ENCODE measurements at places on chromosomes 4 and X. TPM values are rescaled to one million over a fixed set of nuclear protein-coding genes. Genes with fewer than 3 reads are reported as not detected.

- H3K4me3 ChIP-seq = peak overlapping the region; percentile 73
- DNase-seq = no peak
- peaks cover 6% of the 10 kb centered on the region for H3K36me3 ChIP-seq
- peaks cover 22% of the 10 kb centered on the region for H3K4me1 ChIP-seq
Measured at GRCh38 chr4:6198278-6198677, 2.1 kb downstream of the JAKMIP1 start.

GRCh38 chr4:137545461-137545861 lies 13.2 kb upstream of the PCDH18 start:
- H3K4me1 ChIP-seq = peaks cover 1% of the 10 kb centered on the region
- H3K36me3 ChIP-seq = no peaks in the 10 kb centered on the region
- H3K27ac ChIP-seq = no peak overlapping the region
- no peaks in the 10 kb centered on the region for H3K27me3 ChIP-seq
- DNase-seq = no peak
- no peak overlapping the region for H3K4me3 ChIP-seq

DNA sequence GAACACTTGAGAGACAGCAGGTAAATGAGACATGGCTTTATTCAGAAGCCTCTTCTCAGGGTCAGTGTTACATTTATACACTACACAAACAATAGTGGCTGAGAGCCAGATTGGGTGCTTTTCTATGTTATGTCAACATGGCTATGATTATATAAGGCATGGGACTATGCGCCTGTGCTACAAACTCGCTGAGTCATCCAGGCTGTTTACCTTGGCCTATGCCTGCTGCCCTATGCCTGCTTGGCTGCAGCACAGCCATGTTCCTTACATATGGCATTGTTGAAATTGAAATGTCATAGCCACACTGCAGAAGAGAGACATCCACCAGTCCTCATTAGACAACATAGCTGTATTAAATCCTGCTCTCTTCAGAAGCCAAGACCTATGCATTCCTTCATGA lies 236.3 kb upstream of the NWD2 start:
- no peaks in the 10 kb centered on the region for H3K36me3 ChIP-seq
- H3K4me1 ChIP-seq = no peaks in the 10 kb centered on the region
- no peaks in the 10 kb centered on the region for H3K27me3 ChIP-seq
- no peak for DNase-seq
- H3K4me3 ChIP-seq = no peak overlapping the region

DNA sequence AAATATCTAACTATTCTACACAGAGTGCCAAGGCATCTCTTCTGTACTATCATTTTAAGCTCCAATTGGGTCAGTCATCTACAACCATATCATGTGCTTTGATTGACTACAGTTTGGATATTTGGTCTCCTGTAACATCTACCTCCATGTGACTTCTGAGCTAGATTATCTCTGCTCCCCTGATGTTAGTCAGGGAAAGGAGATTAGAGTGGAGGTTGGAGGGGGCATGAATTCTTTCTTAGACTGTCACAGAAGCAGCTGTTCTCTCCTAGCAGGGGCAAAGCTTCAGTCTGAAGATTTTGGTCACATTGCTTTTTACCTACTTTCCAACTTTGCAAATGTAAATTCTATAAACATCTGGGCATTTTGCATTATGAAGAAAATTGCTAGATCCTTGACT lies 62.6 kb upstream of the C4orf54 start:
- DNase-seq = no peak
- H3K4me3 ChIP-seq = no peak overlapping the region
- H3K27ac ChIP-seq = no peak overlapping the region
- H3K27me3 ChIP-seq = peaks cover 7% of the 10 kb centered on the region
- H3K4me1 ChIP-seq = no peaks in the 10 kb centered on the region

DNA sequence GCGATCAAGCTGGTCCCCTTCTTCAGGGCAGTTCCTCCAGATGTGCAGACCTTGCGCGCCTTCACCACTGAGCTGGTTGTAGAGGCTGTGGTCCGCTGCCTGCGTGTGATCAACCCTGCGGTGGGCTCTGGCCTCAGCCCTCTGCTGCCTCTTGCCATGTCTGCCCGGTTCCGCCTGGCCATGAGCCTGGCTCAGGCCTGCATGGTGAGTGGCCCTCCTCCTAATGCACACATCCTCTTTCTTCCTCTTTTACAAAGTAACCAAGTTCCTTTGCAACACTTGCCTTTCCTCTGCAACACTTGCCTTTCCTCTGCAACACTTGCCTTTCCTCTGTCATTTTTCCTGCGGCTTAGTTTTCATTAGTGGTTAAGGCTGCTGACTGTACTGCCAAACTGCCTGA lies 1.8 kb downstream of the CCDC22 start:
- peaks cover 15% of the 10 kb centered on the region for H3K4me1 ChIP-seq
- H3K36me3 ChIP-seq = no peaks in the 10 kb centered on the region
- no peaks in the 10 kb centered on the region for H3K27me3 ChIP-seq
- no peak for DNase-seq
- H3K27ac ChIP-seq = peak overlapping the region; percentile 82

GRCh38 chrX:39298821-39299220 lies 497.6 kb downstream of the MID1IP1 start:
- H3K4me3 ChIP-seq = no peak overlapping the region
- DNase-seq = no peak
- H3K27ac ChIP-seq = no peak overlapping the region
- no peaks in the 10 kb centered on the region for H3K4me1 ChIP-seq
- H3K36me3 ChIP-seq = peaks cover 5% of the 10 kb centered on the region

DNA sequence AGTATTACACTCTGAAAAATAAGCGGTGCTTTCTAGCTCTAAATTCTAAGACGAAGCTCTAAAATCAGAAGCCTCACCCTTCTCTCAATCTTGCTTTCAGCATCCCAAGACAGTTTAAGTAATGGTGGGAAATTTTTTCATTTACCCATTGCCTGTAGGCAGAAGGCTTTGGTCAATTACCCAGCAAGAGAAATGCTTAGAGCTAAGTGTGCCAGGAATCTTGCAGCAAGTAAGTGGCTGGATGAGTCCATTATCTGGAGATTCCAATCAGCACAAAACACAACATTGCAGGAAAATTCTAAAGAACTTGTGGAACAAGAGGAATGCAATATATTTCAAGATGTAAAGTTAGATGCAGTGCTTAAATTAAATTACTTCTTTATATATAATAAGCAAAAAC lies 28.4 kb downstream of the USP26 start:
- peaks cover 3% of the 10 kb centered on the region for H3K27me3 ChIP-seq
- H3K27ac ChIP-seq = no peak overlapping the region
- no peaks in the 10 kb centered on the region for H3K36me3 ChIP-seq
- DNase-seq = no peak
- H3K4me1 ChIP-seq = no peaks in the 10 kb centered on the region
- no peak overlapping the region for H3K4me3 ChIP-seq

GRCh38 chrX:109635146-109635545 lies 10.2 kb upstream of the KCNE5 start:
- no peak overlapping the region for H3K27ac ChIP-seq
- peaks cover 9% of the 10 kb centered on the region for H3K36me3 ChIP-seq
- no peaks in the 10 kb centered on the region for H3K27me3 ChIP-seq
- H3K4me1 ChIP-seq = peaks cover 13% of the 10 kb centered on the region

DNA sequence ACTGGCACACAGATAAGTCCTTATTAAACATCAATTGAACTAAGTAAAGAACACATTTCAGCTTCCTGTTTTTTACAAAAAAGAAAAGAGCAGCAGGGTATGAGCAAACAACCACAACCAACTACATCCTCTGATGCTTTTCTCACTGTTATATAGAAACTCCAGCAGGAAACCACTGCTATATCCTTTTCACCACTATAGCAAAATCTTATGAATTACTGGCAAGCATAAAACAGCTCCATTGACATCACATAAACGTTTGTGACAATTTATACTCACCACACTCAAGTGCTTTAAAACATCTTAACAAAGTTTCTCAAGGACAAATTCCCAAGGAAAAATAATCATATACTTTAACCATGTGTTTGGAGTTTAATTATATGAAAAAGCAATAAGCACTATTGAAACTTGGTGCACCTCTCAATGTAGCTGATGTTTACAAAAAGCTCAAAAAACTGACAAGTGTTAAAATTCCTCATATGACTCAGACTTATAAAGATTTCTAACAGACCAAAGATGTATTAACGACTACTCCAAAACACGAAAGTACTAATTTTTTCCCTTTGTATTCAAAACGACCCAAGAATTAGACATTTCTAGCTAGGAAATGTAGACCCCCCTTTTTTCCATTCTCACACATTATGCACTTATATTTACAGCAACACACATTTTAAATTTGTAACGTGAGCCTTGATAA lies 12.9 kb downstream of the GPRIN3 start:
- H3K36me3 ChIP-seq = peaks cover 34% of the 10 kb centered on the region
- H3K27ac ChIP-seq = peak overlapping the region; percentile 90
- peak overlapping the region; percentile 70 for H3K4me3 ChIP-seq
- no peaks in the 10 kb centered on the region for H3K27me3 ChIP-seq

GRCh38 chrX:119694601-119695534 lies 1.9 kb upstream of the SEPTIN6 start:
- H3K4me1 ChIP-seq = peaks cover 15% of the 10 kb centered on the region
- H3K27ac ChIP-seq = peak overlapping the region; percentile 58
- H3K4me3 ChIP-seq = no peak overlapping the region
- no peak for DNase-seq
- peaks cover 2% of the 10 kb centered on the region for H3K36me3 ChIP-seq
- H3K27me3 ChIP-seq = no peaks in the 10 kb centered on the region

DNA sequence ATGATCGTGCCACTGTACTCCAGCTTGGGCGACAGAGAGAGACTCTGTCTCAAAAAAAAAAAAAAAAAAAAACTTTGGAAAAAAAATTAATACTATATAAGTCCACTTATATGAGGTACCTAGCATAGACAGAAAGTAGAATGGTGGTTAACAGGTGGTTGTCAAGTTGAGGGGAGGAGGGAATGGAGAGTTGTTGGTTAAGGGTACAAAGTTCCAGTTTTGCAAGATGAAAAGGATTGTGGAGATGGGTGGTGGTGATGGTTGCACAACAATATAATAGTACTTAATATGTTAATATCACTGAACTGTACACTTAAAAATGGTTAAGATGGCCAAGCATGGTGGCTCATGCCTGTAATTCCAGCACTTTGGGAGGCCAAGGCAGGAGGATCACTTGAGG lies 4.1 kb upstream of the IL9R start:
- H3K27me3 ChIP-seq = no peaks in the 10 kb centered on the region
- no peak for DNase-seq

DNA sequence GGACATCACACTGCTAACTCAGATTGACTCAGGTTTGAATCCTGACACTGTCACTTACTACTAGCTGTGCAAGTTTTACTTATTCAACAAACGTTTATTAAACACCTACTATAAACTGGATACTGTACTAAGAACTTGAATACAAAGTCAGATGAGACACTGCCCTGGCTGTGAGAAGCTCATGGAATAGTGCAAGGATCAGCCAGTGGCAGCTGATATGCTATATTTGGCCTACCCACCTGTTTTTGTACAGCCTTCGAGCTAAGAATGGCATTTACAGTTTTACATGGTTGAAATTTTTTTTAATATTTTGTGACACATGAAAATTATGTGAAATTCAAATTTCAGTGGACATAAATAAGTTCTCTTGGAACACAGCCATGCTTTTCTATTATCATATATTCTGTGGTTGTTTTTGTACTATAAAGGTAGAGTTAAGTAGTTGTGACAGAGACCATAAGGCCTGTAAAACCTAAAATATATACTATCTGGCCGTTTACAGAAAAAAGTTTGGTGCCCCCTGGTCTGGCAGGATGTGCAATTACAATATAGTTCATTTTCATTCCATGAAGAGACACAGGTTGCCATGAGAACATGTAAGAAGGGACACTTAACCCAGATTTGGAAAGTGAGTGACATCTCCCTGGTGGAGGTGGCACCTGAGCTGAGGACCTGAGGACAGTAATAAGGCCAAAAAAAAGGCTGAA lies 3.4 kb upstream of the SEC24D start:
- no peak overlapping the region for H3K27ac ChIP-seq
- peaks cover 13% of the 10 kb centered on the region for H3K4me1 ChIP-seq
- DNase-seq = no peak
- H3K4me3 ChIP-seq = no peak overlapping the region
- H3K27me3 ChIP-seq = peaks cover 8% of the 10 kb centered on the region

DNA sequence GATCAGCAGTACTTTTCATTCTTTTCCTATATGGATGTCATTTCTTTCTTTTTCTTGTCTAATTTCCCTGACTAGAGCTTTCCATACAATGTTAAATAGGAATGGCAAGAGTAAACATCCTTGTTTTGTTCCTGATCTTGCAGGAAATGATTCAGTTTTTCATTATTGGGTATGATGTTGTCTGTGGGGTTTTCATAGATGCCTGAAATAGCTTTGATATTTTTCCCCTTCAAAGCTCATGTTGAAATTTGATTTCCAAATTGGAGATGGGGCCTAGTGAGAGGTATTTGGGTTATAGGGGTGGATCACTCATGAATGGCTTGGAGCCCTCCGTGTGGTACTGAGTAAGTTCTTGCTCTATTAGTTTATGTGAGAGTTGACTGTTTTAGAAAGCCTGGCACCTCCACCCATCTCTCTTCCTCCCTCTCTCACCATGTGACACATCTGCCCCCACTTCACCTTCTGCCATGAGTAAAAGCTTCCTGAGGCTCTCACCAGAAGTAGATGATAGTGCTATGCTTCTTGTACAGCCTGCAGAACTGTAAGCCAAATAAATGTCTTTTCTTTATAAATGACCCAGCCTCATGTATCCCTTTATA lies 22.3 kb upstream of the VSIG1 start:
- no peak for DNase-seq
- no peak overlapping the region for H3K4me3 ChIP-seq
- H3K36me3 ChIP-seq = no peaks in the 10 kb centered on the region
- peaks cover 19% of the 10 kb centered on the region for H3K4me1 ChIP-seq

DNA sequence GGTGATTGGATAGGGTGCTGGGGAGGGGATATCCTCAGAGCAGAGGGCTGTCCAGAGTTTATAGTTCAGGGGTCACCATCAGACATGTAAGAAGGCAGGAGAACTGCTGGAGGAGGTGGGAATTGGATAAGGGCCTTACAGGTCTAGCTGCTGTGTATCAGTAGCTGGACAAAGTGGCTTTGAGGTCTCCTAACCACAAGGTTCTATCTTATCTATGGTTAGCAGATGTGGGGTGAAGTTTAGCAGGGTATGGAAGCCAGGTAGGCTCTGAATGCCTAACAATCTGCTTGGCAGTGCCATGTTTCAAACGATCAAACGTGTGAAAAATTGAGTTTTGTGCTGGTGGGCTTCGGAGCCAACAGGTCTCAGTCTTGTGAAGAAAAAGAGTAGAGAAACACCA lies 32.1 kb upstream of the MAGEA8 start:
- H3K27me3 ChIP-seq = peaks cover 5% of the 10 kb centered on the region
- H3K36me3 ChIP-seq = no peaks in the 10 kb centered on the region
- no peak for DNase-seq
- H3K4me1 ChIP-seq = no peaks in the 10 kb centered on the region
- H3K4me3 ChIP-seq = no peak overlapping the region
- H3K27ac ChIP-seq = no peak overlapping the region

UGT2B15 gene
- not detected for total RNA-seq

SLC38A5 gene
- total RNA-seq = 62.6 TPM

RPS6KA6 gene
- total RNA-seq = 0.51 TPM

DCAF4L1 gene
- 0.22 TPM for total RNA-seq

CD99L2 gene
- 19.6 TPM for total RNA-seq

SAGE1 gene
- not detected for total RNA-seq
